ENCODE measurements at places on chromosomes 1 and 21.

- DNase-seq, result peak; percentile 87
Observed at GRCh38 chr1:201883786-201884185, 4.9 kb upstream of the SHISA4 start.

DNA sequence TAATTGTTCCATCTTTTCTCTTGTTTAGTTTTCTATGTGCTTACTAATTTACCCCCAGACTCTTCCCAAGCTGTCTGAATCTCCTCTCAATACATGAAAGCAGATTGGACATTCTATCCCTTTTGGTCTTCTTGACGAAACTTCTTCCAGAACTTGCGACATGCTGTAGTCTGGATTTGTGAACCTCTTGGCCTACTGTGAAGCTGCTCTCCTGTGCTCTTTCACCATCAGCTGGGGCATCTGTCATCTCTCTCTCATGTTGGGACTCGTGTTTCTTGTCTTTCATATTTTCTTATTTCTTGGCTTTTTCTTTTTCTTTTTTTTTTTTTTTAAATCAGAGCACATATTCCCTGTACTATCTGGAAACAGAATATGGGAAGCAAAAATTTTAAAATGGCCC, 6.8 kb downstream of the CPT2 start:
- no peak for DNase-seq

GRCh38 chr1:201144701-201145100, 9.6 kb downstream of the TMEM9 start:
- DNase-seq, result no peak

GRCh38 chr1:109769330-109770078, 5.8 kb upstream of the EPS8L3 start:
- DNase-seq, result no peak

DNA sequence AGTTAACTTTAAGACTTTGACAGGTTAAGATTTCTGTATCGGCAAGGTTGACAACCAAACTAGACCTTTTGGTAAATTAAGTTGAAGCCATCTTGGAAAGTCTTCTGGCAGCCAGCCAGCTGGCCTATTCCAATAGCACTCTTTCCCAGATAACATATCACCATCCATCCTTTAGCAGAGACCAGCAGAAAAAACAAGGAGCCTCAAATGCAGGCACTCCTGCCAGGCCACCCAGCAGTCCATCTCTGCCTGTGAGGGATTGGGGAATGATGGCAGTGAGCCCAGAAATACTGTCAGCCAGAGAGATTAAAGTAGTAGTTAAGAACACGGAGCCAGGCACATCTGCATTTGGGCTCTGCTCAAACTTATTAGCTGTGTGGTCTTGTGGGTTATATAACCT, 19.4 kb downstream of the ZBTB40 start:
- no peak for DNase-seq

DNA sequence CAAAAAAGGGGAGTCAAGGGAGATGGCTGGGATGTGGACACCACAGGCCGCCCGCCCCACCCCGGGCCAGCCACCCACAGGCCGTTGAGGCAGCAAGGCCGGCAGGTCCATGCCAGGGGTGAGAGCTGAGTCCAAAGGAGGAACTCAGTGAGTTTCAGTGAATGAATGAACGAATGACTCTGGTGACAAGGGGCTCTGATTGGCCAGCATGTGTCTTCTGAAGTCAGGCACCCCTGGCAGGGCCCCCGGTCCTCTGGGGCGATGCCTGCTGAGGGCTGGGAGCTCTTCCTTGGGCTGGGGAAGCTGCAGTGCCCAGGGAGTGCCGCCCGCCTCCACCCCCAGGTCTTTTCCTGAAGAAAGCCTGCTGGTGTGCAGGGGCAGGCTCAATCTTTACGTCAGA, 236.1 kb upstream of the VAMP3 start:
- no peak for DNase-seq

DNA sequence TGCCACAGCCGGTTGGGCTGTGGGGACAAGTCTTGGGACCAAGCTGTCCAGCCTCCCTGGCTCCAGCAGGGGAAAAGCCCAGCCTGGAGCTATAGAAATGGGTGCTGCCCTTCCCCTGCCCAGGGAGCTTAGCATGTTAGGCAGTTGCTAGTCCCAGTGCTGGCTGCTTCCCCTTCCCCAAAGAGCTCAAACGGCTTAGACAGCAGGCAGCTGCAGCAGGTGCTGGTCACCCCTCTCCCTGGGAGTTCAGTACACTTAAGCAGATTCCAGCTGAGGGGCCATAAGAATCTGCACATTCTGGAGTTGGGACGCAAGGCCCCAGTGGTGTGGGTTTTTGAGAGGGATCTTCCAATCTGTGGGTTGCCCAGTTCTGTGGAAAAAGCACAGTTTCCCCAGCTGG, 11.1 kb upstream of the REG4 start:
- no peak for DNase-seq

DNA sequence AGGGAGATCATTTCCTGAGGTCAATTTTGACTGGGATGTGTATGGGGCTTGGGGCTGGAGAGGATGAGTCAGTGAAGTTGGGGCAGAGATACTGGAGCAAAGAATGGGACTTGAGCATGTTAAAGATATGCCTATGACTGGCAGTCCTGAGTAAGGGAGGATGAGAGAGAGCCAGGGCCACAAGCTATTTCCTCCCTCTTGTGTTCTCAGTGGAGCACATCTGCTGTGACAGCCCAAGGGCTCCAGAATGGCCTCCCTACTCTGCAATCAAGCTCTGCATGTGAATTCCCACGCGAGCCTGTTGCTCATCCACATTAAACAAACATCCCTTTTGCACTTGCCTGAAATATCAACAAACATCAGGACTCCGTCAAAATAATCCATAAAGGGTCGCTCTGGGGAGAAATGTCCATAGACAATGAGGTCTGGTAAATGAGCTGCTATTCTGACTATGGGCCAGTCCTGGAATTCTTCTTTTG, 9.2 kb downstream of the ADCY10 start:
- DNase-seq, result no peak

- DNase-seq, result no peak
Observed at GRCh38 chr1:42221952-42222606, 57.5 kb upstream of the GUCA2A start.

DNA sequence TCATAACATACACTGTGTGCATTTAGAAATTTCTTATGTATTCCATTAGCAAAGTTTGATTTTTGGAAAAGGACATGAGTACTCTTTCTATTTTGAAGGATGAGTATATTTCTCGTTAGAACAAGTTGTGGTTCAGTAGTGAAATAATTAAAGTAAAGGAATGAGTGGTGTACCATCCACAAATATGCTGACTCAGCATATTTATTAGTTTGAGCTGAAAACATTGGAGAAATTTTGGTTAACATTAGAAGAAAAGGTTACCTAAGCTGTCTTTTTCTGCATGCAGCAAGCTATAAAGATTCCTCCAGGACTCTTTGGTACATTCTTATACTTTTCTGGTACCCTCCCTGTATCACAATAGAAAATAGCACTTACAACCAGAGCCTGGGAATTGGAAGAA, 5.7 kb upstream of the OR2L5 start:
- DNase-seq, result no peak

GRCh38 chr1:7322283-7322785, 448.8 kb upstream of the VAMP3 start:
- no peak for DNase-seq

- DNase-seq, result no peak
Observed at GRCh38 chr1:30659702-30660101, 63.7 kb downstream of the MATN1 start.

DNA sequence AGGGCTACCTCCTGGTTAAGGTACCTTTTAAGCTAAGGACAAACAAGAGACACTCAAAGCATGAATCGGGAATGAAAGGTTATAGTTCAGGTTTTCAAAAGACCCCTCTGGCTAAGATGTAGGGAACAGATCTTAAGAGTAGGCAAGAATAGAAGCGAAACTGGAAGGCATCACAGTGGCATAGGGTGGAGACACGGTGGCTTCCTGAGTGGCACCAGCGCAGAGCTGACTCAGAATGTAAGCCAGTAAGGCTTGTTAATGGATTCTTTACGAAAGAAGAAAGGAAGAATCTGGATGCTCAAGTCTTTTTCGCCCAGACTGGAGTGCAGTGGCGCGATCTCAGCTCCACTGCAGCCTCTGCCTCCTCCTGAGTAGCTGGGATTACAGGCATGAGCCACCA, 21.2 kb downstream of the PADI6 start:
- DNase-seq, result no peak

- no peak for DNase-seq
Observed at GRCh38 chr1:2050793-2051682, 827 bp downstream of the PRKCZ start.

DNA sequence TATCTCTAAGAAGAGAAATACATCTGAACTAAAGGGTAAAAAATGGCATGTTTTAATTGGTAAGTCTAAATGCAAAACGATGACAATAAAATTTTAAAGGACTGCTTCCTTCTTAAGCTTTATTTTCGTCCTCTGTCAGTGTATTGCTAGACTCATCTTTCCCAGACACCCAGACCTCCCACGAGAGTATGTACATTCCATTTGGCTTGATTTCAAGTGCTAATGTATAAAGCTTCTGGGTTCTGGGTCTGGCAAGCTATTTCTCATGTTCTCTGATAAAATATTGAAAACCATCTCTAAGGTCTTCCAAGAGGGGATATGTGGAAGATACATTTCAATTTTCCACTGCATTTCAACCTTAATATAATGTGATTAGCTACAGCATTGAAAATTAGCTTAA, 24.6 kb upstream of the SLC2A1 start:
- DNase-seq, result no peak

DNA sequence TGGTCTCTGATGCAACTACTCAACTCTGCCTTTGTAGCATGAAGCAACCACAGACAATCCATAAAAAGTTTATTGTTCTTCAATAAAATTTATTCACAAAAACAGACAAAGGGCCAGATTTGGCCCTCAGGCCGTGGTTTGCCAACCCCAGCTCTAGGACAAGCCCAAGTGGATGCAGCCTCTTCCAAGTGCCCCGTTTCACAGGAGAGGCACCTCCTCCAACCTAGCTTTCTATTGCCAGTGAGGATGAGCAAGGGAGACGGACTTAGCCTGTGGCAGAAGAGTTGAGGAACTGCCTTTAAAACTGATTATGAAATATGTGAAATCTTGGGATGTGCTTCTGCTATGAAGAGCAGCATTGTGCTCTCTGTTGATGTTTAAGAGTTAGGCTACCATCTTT, 105.4 kb downstream of the PSMG1 start:
- no peak for DNase-seq

GRCh38 chr1:65958561-65959350, 166.1 kb downstream of the PDE4B start:
- DNase-seq, result peak; percentile 63

DNA sequence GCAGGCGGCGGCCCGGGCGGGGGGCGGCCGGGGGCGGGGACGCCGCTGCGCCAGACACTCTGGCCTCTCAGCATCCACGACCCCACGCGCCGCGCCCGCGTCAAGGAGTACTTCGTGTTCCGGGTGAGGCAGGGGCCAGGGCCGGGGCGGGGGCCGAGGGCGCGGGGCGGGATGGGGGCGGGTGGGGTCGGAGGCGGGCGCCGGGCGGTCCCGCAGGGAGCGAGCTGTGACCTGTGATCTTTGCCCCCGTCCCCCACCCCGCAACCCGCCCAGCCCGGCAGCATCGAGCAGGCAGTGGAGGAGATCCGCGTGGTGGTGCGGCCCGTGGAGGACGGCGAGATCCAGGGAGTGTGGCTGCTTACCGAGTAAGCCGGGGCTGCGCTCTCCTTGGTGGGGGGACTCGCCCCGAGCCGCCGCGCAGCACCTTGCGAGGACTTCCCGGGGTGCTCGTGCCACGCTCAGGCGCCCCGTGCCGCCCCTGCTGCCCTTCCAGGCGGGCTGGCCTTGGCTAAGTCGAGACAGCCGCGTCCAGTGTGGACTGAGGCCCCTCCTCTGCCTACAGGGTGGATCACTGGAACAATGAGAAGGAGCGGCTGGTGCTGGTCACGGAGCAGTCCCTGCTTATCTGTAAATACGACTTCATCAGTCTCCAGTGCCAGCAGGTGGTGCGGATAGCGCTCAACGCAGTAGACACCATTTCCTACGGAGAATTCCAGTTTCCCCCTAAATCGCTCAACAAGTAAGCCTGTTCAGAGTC, 514 bp downstream of the TPRG1L start:
- DNase-seq, result no peak

DNA sequence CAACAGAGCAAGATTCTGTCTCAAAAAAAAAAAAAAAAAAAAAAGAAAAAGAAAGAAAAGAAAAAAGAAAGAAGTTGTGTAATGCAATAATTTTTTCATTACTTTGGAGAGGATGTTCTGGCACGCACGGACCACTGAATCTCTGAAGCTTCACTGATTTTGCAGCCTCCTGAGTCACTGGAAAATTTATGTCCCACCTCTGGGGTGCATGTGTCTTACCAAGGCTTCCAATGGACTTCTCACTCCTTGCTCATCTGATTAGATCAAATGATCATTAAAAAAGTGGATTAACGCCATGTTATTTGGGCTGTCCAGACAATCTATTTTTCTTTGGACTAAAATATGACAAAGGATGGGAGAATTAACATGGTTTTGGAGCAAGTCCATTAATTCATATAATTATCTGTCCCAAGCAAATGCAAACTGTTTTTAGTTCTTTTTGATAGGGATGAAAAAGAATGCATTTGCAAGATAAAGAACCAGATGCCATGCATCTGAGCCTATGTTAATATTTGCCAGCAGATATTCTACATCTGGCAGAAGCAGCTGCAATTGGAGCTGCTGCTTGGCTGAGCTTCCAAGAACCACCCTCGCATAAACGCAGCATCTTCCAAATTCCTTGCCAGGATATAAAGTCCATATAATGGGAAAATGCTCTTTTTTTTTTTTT, 10.1 kb upstream of the MAP1LC3C start:
- no peak for DNase-seq

- DNase-seq, result no peak
Observed at GRCh38 chr1:27678747-27679146, 6.8 kb upstream of the IFI6 start.

- DNase-seq, result no peak
Observed at GRCh38 chr1:52098139-52098871, 42.2 kb downstream of the BTF3L4 start.

DNA sequence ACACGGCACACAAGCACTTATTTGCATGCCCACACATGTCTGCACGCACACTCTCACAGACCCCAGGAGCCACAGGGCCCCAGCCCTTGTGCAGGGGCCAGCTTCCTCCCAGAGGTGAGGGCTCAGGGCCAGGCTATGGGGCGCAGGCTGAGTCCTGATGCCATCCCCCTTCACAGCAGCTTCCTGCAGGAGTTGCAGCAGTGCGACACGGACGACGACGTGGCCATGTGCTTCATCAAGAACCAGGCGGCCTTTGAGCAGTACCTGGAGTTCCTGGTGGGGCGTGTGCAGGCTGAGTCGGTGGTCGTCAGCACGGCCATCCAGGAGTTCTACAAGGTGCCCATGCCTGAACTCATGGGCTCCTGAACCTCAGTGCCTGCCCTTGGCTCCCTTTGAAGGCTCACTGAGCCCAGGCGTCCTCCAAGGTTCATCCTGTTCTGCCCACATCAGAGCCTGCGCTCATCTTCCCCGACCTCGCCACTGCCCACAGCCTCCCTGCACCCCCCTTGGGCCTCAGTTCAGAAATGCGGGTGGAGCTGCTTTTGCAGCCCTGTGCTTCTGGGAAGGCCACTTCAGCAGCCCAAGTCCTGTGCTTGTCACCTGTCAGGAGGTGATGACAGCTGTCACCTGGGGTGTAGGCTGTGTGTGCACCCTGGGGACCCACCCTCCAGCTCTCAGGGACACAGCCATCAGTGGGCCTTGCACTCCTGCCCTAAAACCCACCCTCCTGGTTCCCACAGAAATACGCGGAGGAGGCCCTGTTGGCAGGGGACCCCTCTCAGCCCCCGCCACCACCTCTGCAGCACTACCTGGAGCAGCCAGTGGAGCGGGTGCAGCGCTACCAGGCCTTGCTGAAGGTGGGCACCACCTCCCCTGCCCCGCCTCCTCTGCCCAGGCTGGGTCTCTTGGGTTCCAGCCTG, 66.6 kb downstream of the TRIM11 start:
- no peak for DNase-seq
